Tongue (tissue), 3 donors: ENCODE measurements at places on chromosomes 2 and 18. TPM values are rescaled to one million over a fixed set of nuclear protein-coding genes. Genes with fewer than 3 reads are reported as not detected.
A peak's percentile ranks its signal among the peaks of the same experiment; 100 is the strongest.

Gene AP1S3
- 3.0 TPM for total RNA-seq

Gene TUBA3E
- total RNA-seq = not detected

Gene SLC11A1
- 6.8 TPM for total RNA-seq

Gene PRSS56
- 0.82 TPM for total RNA-seq

Gene FAM237A
- total RNA-seq = not detected

Gene LIMS2
- total RNA-seq = 15.0 TPM

Gene REG3A
- not detected for total RNA-seq

Gene NGEF
- 2.7 TPM for total RNA-seq

Gene GALNT14
- total RNA-seq = 5.6 TPM

Gene AGXT
- total RNA-seq = not detected

Gene NFATC1
- 18.6 TPM for total RNA-seq

Gene RAX
- not detected for total RNA-seq

Gene RAB27B
- total RNA-seq = 3.7 TPM

DNA sequence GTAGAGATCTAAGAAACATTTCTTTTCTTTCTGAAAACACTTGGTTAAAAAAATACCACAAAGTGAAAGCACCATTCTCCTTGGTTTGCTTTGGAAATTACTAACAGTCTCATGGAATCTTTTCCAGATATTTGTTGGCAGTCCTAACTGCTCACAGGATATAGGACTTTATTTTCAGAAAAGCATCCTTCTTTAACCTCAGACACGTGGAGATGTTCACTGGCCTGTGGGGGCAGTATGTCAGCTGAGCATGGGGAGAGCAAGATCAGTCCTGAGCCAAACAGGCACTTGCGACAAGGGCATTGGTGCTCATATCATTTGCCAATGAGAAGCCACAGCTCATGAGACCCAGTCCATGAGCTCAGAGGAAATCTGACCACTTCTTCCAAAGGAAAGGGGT lies 371.9 kb downstream of the NBAS start:
- DNase-seq = peak; percentile 22

GRCh38 chr2:42848726-42849290 lies 56.4 kb upstream of the HAAO start:
- no peak for DNase-seq

- DNase-seq = no peak
These were observed 126.8 kb downstream of the PXDN start for GRCh38 chr2:1617425-1618021.

- no peak for DNase-seq
These were observed 186.1 kb upstream of the STON1 start for GRCh38 chr2:48343571-48344440.

DNA sequence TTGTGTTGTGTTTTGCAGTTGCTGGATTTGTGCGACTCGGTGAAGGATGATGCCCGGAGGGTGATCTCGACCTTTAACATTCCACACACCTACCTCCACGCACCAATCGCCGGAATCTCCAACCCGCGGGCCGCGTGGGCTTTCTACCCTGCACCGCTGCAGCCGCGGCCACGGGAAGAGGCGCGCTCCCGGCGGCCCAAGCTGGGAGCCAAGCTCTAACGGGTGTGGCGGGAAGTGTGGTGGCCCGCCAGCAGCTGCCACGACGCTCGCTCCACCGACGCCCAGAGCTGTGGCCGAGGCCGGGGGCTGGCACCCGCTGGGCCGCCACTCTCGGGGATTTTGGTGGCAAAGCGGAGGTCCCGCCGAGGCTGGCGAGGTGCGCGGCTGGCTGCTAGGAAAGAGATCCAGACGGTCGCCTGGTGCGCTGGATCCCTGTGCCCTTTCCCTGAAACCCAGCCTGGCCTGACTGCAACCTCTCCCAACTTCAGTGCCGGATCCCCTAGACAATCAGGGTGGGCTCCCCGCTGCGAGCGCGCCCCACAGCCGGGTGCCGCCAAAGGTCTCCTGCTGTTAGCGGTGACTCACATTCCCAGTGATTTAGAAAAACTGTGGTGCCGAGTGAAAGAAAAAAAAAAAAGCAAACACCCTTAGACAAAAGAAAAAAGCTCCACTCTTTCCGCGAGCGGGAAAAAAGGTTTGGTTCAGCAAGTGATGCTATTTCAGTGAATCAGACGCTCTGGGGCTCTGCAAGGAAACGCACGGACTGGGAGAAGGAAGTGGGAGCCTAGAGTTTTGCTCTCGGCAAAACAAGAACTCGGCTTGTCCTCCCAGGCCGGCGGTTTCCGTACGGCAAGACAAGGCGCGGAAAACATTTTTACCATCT lies 2.9 kb upstream of the BCL2L11 start:
- DNase-seq = peak; percentile 56

GRCh38 chr2:234606896-234607295 lies 110.0 kb upstream of the ARL4C start:
- no peak for DNase-seq

- DNase-seq = peak; percentile 37
These were observed 8.4 kb upstream of the VAPA start for GRCh38 chr18:9905401-9905922.

- no peak for DNase-seq
These were observed 819 bp downstream of the ANKRD44 start for GRCh38 chr2:197309691-197310231.

- DNase-seq = no peak
These were observed 36.6 kb downstream of the KIDINS220 start for GRCh38 chr2:8800821-8801220.

DNA sequence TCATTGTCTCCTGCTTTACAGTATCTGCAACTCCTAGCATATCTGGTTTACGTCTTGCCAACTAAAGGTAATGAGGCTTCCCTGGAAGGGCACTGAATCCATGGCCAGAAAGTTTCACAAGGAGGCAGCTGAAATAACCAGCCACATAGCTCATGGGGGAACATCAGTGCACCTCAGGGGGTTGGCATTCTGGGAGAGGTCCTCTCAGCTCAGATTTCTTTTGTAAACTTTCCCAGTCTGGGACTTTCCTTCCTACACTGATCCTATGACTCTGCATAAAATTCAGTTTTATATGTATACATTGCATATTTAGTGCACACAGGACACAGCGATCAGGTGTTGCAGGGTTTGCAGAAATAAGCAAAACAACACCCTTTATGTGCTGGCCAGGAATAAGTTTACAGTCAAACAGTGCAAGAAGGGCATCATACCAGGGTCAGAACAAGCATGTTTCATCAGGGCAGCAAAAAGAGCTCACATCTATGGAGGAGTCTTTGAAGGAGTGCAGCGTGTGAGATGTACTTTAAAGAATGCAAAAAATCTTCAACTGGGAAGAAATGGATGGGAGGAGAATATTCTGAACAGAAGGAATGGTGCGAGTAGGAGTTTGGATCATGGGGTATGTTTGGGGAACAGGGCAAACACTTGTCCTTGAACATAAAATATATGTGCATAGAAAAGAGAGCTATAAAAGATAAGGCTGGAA lies 240.6 kb upstream of the RAB12 start:
- no peak for DNase-seq

GRCh38 chr2:67867735-67868134 lies 195.1 kb downstream of the C1D start:
- DNase-seq = no peak

GRCh38 chr2:203623096-203623495 lies 83.3 kb upstream of the CD28 start:
- no peak for DNase-seq

- DNase-seq = no peak
These were observed 356.1 kb upstream of the ZC3H15 start for GRCh38 chr2:186129767-186130581.

- DNase-seq = no peak
These were observed 59.0 kb downstream of the BIN1 start for GRCh38 chr2:127047716-127048617.

DNA sequence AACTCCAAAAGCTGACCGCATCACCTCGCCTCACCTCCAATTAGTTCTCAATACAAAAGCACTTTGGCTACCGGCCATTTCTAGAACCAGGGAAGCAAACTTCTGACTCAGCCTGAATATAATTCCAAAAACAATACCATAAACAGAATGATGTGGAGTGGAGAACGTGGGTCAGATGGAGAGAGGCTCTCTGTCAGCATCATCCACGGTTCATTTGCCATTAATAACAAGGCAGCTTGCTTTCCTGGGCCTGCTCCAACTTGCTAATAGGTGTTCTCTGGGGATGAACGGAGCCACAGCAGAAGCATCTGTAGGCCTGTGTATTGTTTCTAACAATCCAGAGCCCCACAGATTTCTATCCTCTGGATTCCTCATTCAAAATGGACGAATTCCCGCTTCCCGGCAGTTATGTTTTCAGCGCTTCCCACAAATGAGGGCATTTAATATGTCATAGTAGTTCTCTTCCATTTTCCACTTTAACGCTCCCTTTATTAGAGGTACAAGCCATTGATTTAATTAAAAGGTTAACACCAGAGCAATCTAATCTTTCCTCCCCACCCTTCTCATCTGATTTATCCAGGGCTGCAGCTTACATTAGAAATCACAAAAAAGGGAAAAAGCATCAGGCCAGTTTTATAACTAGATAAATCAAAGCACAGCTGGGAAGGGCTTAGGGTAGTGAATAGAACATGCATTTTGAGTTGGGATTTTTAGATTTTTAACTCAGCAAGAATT lies 23.2 kb upstream of the CNTNAP5 start:
- peak; percentile 57 for DNase-seq

DNA sequence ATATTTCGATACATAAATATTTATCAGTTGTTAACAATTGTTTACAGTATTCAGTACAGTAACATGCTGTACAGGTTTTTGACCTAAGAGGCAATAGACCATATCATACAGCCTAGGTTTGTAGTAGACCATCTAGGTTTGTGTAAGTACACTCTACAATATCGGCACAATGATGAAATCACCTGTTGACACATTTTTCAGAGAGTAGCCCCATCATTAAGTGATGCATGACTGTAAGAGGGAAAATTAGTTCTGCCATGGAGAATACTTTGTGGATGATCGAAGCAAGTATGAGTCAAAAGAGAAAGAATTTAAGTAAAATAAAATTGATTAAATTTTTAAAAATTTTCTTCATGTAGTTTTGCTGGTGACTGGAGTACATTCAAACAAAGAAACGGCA lies 32.6 kb downstream of the VIT start:
- no peak for DNase-seq

- DNase-seq = no peak
These were observed 25.5 kb downstream of the TWIST2 start for GRCh38 chr2:238873381-238873801.
